Activated T-cell treated with anti-CD3 and anti-CD28 coated beads for 4 hours (primary cell): ENCODE measurements at places on chromosomes 12 and 14.

- DNase-seq, result no peak
Measured at GRCh38 chr14:36820901-36821300, 159.2 kb downstream of the PAX9 start.

DNA sequence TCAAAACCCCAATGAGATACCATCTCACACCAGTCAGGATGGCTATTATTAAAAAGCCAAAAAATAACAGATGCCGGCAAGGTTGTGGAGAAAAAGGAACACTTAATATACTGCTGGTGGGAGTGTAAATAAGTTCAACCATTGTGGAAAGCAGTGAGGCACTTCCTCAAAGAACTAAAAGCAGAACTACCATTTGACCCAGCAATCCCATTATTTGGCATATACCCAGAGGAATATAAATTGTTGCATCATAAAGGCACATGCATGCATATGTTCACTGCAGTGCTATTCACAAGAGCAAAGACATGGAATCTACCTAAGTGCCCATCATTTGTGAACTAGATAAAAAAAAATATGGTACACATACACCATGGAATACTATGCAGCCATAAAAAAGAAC, 59.9 kb downstream of the MGST1 start:
- DNase-seq, result no peak

GRCh38 chr14:23951590-23952201, 1.9 kb upstream of the DHRS4 start:
- no peak for DNase-seq

- no peak for DNase-seq
Measured at GRCh38 chr12:22518060-22518719, 26.2 kb downstream of the C2CD5 start.

DNA sequence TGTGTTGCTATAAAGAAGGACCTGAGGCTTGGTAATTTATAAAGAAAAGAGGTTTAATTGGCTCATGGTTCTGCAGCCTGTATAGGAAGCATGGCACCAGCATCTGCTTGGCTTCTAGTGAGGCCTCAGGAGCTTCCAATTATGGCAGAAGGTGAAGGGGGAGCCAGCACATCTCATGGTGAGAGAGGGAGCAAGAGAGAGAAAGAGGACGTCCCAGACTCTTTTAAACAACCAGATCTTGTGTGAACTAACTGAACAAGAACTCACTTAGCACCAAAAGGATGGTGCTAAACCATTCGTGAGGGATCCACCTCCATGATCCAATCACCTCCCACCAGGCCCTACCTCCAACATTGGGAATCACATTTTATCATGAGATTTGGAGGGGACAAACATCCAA, 6.1 kb upstream of the SNAPC1 start:
- DNase-seq, result no peak

- DNase-seq, result no peak
Measured at GRCh38 chr12:25253371-25254068, 2.8 kb upstream of the KRAS start.

GRCh38 chr12:80293759-80294158, 150.3 kb upstream of the PTPRQ start:
- DNase-seq, result no peak

DNA sequence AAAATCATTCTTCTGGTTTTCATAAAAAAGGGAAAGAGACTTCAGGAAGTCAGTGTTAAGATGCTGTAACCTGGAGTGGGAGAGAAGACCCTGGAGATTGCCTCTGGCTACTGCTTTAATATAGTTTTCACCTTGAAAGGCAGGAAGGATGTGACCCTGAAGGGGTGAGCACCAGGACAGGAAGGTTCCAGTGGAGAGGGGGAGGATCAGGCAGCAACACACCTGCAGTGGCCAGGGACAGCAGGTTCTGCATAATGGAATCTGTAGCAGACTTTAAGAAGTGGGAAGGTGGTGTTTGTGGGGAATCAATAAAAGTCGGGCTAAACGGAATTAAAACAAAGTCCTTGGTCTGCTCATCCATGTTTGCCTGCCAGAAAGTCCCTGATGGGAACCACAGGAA, 6.3 kb upstream of the HEATR5A start:
- no peak for DNase-seq

GRCh38 chr12:131865180-131865875, 29.1 kb upstream of the ULK1 start:
- no peak for DNase-seq

- DNase-seq, result no peak
Measured at GRCh38 chr14:94128216-94128839, 1.1 kb downstream of the IFI27L2 start.

DNA sequence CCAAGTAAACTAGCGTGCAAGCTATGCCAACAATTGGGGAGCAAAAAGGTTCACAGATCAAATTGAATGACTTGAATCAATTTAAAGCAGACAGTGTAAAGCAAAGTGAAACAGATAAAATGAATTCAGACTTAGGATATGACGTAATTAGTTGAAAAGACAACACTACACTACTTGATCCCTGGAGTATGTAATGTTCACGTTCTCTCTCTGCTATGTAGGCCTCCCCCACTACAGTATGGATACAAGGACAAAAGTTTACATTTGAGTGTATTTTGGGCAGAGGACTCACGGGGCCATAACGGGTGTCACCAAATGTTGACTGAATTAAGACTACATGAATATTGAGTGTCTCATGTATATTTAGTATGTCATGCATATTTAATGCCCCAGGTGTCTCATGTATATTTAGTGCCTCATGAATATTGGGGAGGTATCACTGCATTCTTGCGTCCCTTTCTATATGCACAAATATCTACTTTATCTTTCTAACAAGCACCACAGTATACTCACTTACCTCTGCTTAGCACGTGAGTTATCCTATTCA, 44.5 kb downstream of the RERGL start:
- DNase-seq, result no peak

- DNase-seq, result no peak
Measured at GRCh38 chr12:123948796-123949769, 23.5 kb downstream of the CCDC92 start.

GRCh38 chr14:36105401-36105800, 71.1 kb downstream of the PTCSC3 start:
- no peak for DNase-seq

- no peak for DNase-seq
Measured at GRCh38 chr14:61891170-61891569, 128.9 kb downstream of the SNAPC1 start.

DNA sequence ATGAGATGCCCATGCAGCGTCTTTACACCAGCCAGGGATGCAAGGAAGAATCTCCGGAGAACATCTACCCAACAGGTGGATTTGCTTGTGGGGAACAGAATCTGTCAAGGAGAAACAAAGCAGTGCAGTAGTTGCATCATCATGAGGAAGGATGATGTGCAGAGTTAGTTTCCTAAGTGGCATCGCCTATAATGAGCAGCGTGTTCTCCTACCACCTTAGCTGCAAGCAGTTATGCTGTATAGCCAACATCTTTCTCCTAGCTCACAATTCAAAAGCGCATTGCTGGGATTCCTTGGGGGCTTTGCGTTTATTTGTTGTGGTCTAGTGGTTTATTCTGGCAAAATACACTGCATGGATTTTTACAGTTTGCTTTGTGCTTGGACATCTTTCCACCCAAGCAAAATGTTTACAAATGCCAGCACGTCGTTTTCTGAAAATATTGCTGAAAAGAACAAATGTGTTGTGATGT, 233.0 kb downstream of the RGS6 start:
- DNase-seq, result no peak

GRCh38 chr14:59754256-59754655, 116.3 kb downstream of the RTN1 start:
- no peak for DNase-seq

DNA sequence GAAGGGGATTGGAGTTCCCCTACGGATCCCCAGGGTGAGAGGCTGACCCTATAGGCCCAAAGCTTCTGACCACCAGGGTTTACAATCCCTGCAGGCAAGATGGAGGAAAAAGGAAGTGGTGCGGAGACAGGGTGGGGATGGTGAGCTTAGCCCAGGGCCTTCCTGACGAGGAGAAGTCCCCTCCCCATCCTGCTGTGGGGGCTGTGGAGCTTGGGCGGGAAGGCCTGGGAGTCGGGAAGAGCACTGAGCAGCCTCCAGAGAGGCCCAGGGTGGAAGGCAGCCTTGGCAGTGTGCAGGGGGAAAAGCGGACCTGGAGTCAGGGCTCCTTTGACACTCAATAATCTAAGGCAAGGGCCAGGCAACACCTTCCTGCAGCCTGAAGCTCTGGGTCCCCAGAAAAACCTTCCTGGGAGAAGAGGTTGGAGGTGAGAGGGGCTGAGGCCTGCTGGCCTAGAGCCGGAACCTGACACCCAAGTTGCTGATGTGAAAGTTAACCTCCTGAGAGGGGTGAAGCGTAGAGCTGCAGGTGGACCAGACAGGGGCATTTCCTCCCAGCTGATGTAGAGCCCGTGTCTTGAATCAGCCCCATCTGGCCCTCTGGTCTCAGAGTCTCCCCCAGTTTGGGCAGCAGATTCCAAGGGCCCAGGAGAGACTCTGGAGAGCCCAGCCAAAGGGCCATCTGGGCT, 6.0 kb downstream of the HDAC7 start:
- DNase-seq, result no peak

- DNase-seq, result no peak
Measured at GRCh38 chr12:14113031-14113430, 131.6 kb upstream of the GRIN2B start.

GRCh38 chr12:67714648-67715047, 66.1 kb downstream of the DYRK2 start:
- no peak for DNase-seq

DNA sequence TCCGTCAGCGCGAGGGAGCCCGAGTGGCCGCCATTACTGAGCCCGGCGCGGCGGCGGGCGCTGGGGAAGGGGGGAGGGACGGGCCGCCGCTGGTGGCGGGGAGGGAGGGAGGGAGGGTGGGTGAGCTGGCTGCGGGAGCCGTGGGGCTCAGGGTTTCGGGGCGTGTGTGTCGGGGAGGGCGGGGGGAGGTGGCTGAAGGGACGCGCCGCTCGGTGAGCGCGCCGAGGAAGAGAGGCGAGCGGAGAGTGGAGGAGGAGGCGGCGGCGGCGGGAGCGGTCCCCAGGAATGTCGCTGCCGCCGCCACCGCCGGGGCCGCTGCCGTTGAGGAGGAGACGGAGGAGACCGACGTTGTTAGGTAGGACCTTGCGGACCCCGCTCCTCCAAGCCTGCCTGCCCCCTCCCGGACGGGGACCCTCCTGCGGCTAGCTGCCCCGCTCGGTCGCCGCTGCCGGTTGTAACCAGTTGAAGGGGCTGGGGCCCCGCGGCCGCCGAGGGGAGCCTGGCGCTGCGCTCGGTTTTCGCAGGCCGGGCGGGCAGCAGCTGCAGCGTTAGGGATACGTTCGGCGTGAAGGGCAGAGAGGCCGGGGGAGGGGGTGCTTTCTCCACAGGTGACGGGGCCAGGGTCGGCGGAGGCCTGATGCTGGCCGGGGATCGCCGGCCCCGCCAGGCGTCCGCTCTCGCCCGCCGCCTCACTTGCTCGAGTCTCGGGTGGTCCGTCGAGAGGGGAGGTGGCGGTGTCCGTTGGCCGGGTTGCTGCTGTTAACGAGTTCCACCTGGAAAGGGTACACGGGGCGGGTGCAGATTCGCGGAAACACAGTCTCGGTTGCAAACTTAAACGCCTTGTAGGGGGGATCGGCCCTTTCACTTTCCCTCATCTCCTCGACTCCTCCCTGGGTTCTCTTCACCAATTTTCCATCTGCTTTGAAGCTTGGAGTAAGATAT, at the start of gene ARHGAP5:
TSS of gene ARHGAP5 (plus strand) at position 224 of the 942 bp plus-strand sequence. CDS start 13,366 bp downstream, outside the sequence.
- DNase-seq, result peak; percentile 56

GRCh38 chr14:68230950-68231717, 411.6 kb downstream of the RAD51B start:
- DNase-seq, result no peak

DNA sequence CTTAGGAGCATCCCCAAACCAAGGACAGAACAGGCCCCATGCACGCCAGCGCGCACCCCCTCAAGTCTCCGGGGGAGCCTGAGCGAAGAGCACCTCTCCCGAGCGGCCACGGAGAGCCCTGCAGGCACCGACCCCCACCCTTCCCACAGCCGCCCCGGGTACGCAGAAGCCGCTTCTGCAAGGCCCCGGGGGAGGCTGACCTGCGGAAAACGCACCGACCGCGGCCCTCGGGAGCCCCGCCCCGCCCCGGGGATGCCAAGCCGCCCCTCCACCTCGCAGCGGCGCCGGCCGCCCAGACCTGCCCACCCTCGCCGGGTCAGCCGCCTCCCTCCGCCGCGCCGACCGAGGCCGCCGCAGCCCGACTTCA, 385 bp downstream of the CAPRIN2 start:
- no peak for DNase-seq

DNA sequence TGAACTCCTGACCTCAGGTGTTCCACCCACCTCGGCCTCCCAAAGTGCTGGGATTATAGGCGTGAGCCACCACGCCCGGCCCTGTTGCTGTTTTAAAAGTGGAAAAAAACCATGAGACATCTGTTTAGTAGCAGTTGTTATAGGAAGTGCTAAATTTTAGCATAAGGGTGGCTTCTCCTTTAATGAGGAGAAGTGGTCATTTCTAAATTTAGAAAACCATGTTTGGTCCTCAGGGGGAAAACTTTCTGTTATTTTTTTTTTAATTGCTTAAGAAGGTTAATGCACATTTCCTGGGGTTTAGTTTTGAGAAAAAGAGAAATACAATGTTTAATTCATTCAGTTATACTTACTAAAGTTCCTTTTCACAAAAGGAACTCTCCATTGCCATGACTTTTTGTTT, 102.1 kb downstream of the MYRFL start:
- DNase-seq, result no peak

DNA sequence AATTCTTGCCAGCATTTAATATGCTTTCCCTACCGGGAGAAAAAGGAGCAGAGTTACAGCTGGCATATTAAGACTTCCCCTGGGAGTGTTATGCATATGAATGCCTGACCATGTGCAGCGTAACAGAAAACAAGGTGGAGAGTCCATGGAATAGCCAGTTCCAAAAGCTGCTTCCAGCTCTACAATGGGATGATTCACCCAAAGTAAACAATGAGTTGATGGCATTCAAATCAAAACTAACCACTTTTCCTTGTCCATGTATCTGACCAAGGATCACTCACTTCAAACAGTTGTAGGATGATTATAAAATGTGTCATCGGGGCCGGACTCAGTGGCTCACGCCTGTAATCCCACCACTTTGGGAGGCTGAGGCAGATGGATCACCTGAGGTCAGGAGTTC, 48.1 kb upstream of the BICDL1 start:
- DNase-seq, result no peak

GRCh38 chr14:73754911-73755360, 40.8 kb upstream of the PNMA1 start:
- no peak for DNase-seq

DNA sequence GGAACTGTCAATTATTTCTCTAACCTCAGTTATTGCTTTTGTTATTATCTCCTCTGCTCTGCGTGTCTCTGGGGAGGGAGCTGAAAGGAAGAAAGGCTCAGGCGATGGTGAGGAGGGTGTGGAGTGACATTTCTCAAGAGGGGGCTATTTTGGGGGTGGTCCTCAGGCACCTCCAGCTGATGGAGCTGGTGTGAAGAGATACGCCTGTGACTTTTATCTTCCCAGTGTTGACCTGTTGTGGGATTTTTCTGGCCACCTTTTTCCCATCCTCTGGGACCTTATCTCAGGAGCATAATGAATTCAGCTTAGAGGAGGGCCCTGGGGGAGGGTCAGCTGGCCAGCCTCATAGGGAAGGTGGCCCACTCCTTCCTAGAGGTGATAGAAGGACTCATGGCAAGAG, 26.4 kb downstream of the KCNA5 start:
- DNase-seq, result no peak

GRCh38 chr14:55957950-55958349, 160.3 kb upstream of the PELI2 start:
- no peak for DNase-seq
